Activated CD4-positive, CD25-positive, alpha-beta regulatory T cell treated with anti-CD3 and anti-CD28 coated beads, Interleukin-2, amount 50 U/mL, for 24 hours (primary cell): ENCODE measurements at places on chromosomes 3 and 15.

- ATAC-seq: no peak
These were observed 238.0 kb downstream of the XXYLT1 start for GRCh38 chr3:195032955-195033354.

GRCh38 chr3:63684081-63684480 is 31.6 kb downstream of the SNTN start:
- no peak for ATAC-seq

- no peak for ATAC-seq
These were observed 17.5 kb upstream of the GASK1A start for GRCh38 chr3:42961633-42962032.

DNA sequence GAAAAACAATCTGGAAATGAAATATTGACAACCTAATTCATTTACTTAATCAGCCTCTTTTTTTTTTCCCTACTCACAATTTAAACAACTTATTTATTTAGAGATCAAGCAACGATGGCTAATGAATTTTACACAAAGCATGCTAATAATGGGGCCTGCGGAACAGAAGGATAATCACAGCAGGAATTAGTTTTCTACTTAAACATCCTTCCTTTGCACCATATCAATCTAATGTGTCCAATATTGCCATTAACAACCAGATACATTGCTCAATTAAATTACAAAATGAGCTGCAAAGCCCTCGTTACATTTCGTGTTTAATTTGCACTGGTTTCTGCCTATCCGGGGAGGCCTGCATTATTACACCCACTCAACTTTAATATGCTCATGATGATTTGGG is 99.2 kb downstream of the RAB11A start:
- no peak for ATAC-seq

DNA sequence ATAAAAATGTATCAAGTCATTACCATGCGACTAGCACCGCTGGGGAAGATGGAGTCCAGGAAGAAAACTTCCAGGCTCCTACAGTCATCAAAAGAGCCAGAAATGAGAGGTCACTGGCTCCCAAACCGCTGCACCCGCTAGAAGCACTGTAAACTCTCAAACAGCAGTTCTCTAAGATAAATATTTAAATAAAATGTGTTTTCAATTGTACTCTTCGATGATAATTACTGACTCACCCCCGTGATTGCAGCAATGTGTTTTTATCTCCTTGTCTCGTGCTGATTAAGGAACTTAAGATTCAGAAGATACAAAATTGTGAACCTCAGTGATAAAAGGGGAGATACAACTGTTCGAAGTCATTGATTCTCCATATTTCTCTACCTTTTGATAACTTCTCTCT is 45.8 kb upstream of the FOXP1 start:
- ATAC-seq: no peak

- ATAC-seq: no peak
These were observed 228.8 kb downstream of the OCA2 start for GRCh38 chr15:27870320-27870719.

- ATAC-seq: no peak
These were observed 144.0 kb downstream of the NSMCE3 start for GRCh38 chr15:29125382-29126207.

GRCh38 chr3:24628523-24629258 is 134.0 kb upstream of the THRB start:
- ATAC-seq: no peak

GRCh38 chr3:161559177-161559998 is 62.8 kb downstream of the OTOL1 start:
- no peak for ATAC-seq

GRCh38 chr15:38455092-38455491 is 1.2 kb downstream of the FAM98B start:
- ATAC-seq: no peak

- no peak for ATAC-seq
These were observed 242.5 kb downstream of the ZBTB20 start for GRCh38 chr3:114904633-114905032.

DNA sequence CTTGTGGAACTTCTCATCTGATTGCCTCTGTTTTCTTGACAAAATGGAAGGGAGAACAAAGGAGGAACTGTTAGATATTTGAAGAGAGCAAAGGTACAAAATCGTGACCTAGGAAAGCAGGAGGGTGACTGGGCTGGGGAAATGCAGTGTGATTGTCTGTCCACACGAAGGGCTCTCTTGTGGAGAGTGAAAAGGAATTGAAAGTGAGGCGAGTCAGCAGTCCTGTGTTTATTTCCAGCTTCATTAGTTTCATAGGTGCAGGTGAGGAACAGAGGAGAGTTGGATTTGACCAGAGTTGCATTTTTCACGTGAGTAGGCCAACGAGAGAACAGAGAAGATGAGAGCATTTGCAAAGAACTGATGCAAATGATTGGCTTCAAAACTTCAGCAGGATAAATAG is 336.4 kb upstream of the SATB1 start:
- ATAC-seq: no peak

GRCh38 chr3:126481808-126482502 is 6.3 kb upstream of the ZXDC start:
- no peak for ATAC-seq

- no peak for ATAC-seq
These were observed 854 bp upstream of the COL8A1 start for GRCh38 chr3:99637368-99638111.

GRCh38 chr15:31544361-31544760 is 217.7 kb downstream of the KLF13 start:
- ATAC-seq: peak; percentile 66

DNA sequence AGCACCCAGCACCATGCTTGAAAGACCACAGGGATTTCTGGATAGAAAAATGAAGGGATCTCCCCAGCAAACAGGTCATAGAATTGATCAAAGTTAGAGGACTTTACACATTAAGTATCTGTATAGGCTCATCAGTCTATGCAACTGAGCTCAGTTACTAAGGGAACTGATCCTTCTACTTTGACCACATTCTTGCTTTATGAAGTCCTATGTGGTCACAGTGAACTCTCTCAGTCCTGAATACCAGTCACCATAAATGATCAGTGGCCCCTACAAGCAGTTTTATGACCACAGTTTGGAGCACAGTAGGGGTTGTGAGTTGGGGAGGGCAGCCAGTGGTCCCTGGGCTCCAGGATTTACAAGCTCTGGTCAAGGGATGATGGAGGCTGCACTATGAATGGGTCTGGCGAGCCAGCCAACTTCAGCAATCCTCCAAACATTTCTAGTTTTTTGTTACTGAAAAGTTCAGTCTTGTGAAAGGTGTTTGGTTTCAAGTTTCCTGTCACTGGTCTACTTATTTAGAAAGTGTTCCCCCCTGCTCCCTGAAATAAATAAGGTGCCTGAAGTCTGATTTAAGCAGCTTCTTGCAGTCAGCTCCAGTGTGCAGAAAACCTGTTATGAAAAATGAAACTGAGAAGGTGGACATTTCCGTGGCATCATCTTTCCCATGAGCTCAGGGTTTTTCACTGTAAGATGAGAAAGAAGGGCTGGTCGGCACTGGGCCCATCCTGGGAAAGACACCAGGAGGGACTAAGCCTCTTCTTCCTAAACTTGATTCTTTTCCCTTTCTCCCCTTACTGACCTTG is 75.5 kb downstream of the DAPK2 start:
- peak; percentile 63 for ATAC-seq

GRCh38 chr3:45677033-45677446 is 12.2 kb upstream of the SACM1L start:
- peak; percentile 84 for ATAC-seq

DNA sequence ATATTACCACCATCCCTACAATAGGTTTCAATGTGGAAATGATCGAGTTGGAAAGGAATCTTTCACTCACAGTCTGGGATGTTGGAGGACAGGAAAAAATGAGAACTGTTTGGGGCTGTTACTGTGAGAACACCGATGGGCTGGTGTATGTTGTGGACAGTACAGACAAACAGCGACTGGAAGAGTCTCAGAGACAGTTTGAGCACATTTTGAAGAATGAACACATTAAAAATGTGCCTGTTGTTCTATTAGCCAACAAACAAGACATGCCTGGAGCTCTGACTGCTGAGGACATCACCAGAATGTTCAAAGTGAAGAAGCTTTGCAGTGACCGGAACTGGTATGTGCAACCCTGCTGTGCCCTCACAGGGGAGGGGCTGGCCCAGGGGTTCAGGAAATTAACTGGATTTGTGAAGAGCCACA is 510 bp downstream of the ARL14 start:
- ATAC-seq: no peak

- no peak for ATAC-seq
These were observed 219.6 kb downstream of the C3orf38 start for GRCh38 chr3:88369337-88369736.

DNA sequence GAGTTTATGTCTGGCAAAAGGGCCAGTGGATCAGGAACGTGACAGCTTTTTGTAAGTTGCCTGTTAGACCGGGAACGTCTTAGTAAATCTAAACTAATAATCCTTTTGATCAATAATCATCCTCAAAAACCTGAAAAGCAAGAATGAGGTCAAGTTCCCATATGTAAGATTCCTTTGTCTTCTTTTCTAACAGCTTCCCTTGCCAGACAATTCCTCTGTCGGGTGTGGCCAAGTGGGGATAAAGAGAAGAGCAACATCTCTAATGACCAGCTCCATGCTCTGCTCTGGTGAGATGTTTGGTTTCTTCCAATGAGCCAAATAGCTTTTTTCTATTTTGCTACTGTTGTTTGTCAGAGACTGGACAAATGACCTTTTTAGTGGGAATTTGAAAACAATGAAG is 19.8 kb downstream of the FANCD2OS start:
- no peak for ATAC-seq

GRCh38 chr3:179772297-179772696 is 119.5 kb downstream of the USP13 start:
- no peak for ATAC-seq

DNA sequence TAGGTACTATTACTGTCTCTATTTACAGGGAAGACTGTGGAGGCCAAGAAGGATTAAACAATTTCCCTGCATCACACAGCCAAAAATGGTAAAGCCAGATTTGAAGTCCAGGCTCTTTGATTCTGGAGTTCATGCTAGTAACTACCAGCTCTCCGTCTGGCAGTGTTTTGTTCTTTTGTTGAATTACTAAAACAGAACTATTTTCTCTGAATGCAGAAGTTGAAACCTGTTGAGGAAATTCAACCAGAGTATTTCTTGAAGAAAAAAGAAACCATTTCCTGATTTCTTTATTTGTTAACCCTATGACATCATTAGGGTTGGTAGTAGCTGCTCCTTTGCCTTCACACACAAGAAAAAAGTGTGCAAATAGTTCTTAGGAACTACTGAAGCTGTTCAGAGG is 34.3 kb downstream of the CRTC3 start:
- no peak for ATAC-seq

DNA sequence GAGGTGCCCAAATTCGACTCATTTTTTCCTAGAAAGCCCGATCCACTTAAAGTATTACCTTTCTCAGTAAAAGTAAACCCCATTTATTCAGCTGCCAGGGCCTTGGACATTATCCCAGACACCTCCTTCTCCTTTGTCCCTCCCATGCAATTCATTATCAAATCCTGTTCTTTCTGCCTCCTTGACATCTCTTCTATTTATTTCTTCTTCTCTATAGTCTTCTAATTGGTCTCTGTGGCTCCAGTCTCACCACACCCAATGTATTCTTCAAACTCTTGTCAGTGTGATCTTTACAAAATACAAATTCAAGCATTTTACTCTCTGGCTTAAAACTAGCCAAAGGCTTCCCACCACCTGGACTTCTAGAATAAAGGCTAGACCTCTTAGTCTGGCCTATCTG is 120.3 kb downstream of the IL20RB start:
- ATAC-seq: no peak

DNA sequence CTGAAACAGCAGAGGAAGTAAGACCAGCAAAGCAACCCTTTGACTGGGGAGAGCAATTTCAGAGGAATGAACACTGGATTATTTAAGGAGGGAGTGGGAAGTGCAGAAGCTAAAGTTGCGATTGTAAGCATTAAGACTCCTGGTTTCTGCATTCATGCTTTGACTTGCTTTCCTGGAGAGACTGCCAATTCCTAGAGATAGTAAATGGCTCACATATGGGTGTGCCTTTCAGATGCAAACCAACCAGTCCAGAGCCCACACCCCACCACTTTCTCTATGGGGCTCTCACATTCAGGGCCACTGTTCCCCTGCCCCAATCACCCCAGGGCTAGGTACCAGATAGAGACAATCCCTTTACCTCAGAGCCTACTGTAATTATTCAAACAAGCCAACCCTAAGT is 200.9 kb upstream of the EIF1B start:
- ATAC-seq: no peak

DNA sequence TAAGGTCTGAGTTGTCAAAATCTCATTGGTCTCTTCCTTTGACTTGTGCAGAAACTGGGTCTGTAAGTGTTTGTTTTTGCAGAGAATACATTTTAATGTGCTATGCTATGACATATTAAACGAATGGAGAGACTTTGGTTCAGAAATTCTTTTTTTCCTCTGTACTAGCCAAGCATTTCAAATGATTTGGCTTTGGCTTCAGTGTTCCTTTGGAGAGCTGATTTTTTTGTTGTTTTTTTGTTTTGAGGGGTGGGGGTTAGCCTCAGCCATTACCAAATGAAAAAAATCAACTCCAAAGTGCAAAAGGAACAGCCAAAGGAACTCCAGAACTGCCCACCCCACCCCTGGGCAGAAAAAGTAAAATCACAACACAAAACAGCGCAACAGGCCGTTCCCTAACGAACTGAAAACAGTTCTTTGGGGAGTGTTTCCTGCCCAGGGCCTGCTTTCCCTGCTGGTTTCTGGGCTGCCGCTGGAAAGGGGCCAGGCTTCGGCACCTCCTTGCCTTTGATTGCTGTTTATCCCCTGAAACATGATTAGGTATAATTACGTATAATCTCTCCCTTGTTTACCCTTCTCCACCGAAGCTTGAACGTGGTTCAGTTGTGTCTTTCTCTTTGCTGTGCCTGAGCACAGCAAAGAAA is 57.6 kb upstream of the NEO1 start:
- ATAC-seq: no peak

DNA sequence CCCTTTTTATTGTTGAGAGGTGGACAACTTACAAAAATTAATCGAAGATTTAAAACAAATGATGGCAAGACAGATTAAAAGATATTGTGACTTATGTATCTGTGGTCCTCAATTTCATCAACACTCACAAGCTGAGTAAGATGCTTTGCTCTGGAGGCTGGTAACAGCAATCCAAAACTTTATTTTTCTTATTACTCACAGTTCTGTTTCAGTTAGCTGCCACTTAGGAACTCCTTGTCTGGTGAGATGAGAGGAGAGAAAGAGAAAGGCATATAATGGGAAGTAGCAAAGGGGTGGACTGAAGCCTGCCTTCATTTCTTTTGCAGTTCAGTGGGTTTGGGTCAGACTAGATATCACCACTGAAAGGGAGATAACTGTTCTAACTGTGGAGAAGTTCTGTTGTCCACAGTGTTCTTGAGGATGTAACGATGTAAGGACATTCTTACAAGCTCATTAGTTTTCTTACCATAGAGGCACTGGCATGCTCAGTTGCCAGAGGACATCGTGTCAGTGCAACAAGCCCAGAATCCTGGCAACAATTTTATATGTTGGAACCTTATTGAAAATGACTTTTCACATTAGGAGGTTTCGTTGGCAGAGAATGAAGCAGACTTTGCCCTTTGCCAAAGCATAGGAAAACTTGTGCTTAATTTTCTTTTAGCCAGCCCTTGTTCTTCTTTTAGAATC is 93.6 kb downstream of the PLCL2 start:
- ATAC-seq: no peak

- ATAC-seq: no peak
These were observed 70.7 kb downstream of the CYP19A1 start for GRCh38 chr15:51267703-51268083.
